Fibroblast of the aortic adventitia (primary cell): ENCODE measurements at places on chromosomes 2 and 18.

GRCh38 chr2:158994920-158995676, 26.7 kb downstream of the TANC1 start:
- peak; percentile 48 for DNase-seq

GRCh38 chr2:110834134-110834827, 101.9 kb downstream of the ACOXL start:
- no peak for DNase-seq

DNA sequence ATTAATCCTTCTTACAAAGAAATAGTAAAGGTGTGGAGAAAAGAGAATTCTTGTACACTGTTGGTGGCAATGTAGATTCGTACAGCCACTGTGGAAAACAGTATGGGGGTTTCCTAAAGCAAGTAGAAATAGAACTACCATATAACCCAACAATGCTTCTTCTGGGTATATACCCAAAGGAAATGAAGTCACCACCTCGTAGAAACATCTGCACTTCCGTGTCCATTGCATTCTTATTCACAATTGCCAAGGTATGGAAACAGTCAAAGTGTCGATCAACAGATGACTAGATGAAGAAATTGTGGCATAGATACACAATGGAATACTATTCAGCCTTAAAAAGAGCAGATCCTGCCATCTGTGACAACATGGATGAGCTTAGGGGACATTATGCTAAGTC, 93.4 kb upstream of the TGIF1 start:
- DNase-seq, result no peak

DNA sequence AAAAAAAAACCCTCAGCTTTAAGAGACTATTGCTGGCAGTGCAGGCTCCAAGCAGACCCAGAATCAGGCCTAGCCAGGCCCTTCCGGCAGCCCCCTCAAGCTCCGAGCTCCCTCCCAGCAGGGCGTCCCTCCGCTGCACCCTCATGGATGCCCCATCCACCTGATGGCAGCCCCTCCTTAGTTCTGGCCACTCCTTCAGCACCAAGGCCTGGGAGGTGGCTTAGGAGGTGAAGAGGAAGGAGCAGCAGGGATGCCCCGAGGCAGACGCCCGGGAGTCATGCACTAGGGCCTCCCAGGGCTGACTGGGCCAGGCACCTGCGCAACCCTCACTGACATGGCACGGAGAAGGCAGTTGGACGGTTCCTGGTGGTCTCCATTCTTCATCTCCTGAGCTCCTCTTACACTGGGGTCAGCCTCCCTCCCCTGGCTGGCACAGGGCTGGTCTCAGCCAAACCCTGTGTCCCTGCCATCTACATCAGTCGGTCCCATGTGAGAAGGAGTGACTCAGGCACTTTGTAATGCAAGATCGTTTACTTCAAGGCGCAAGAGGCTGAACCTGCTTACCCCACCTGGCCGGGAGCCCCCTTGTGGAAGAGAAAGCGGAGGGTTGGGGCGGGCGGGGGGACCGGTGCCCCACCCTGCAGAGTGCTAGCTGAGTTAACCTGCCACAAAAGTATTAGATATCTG, 53.5 kb upstream of the ID2 start:
- DNase-seq, result no peak

DNA sequence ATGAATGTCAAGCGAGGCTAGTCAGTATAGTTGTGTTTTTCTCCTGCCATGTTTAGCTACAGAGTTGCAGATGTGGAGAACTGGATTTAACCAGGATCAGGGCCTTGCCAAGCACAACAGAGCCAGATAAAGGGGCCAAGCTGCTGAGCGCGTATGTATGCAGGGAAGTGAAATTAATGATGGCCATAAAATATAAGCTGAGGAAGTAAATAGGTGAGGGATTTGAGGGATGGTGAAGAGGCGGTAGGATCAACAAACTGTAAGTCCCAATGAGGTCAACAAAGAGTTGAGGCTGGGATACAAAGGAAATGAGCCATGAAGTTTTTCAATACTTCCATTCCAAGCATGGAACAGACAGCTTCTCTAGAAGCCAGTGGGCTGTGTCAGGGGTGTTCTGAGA, 10.6 kb downstream of the LRP2 start:
- no peak for DNase-seq

- peak; percentile 62 for DNase-seq
Observed at GRCh38 chr2:143705108-143705707, 576.0 kb downstream of the ARHGAP15 start.

DNA sequence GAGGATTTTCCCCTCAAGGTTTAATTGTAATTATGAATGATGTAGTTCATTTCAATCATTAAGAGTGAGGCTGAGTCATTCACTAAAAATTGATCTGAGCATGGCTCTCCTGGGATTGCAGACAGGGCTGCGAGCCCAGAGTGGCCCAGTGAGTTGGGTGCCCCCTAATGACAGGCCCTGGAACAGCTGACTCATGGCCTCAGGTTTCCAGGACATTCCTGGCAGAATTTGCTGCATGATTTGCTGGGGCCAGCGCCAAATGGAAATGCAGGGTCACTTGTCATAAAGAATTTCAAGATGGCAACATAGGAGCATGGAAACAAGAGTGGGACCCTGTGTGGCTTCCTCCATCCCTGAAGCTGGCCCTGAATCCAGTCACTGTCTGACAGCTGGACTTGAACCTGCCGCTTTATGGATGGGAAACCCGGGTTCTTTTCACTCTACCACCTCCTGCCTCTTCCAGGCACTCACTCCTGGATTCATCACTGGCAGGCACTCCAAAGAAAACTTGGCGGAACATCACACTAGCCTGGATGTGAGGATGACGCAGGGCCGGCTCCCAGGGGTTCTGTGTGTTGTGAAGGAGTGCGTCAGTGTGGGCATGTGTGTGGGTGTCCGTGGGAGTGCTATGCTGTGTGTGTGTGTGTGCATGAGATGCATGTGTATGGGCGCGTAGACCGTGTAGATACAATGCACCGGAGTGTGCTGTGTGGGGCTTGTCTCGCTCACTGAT, 15.2 kb downstream of the OTOF start:
- peak; percentile 63 for DNase-seq

DNA sequence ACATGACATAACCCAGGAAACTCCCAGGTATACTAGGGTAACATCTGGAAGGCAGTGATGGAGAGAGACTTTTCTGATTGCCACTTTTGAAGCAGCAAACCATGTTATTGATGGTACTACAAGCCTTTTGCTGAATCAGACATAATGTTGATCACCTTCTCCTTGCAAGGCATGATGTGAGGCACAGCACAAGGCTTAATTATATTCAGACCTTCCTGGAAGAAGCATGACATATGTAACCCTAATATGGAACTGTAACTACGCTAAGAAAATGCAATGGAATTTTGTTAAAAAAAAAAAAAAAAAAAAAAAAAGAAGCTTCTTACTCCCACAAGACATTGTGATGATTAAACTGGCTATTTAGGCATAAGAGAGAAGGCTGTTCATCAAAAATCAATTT, 145.4 kb downstream of the ALK start:
- DNase-seq, result no peak

GRCh38 chr2:172172513-172173173, 69.9 kb upstream of the DLX2 start:
- DNase-seq, result peak; percentile 49

- no peak for DNase-seq
Observed at GRCh38 chr2:8120506-8120860, 561.4 kb upstream of the ID2 start.

DNA sequence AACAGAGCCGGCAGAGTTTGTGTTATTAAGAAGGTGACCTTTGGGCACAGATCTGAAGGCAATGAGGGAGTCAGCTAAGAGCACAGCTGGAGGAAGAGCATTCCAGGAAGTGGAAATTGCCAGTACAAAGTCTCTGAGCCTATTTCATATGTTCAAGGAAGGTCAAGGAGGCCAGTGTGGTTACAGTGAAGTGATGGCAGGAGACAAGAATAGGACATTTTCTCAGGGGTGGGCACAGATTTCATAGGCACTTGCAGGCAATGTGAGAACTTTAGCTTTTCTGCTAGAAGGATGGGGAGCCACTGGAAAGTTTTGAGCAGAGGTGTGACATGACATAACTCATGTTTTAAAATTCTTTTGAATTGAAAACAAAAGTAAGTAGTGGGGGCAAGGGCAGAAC, 50.3 kb downstream of the ARHGAP25 start:
- no peak for DNase-seq

DNA sequence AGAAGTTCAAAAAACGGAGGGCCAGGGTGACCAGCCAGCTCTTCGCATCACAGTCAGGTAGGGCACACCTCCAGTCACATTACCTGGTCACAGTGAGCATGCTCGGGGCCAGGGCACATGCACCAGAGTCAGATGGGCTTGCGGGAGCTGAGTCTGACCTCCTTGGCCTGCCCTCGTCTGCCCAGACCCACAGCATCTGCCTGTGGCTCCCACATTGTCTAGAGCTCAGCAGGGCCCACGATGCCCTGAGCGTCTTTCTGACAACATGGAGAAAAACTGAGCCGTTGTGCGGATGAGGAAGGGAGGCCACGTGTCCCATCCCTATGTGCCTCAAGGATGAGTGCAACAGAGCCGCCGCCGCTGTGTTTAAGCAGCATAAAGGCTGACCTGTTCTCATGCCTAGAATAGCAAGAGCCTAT, 37.6 kb downstream of the CRACDL start:
- no peak for DNase-seq

DNA sequence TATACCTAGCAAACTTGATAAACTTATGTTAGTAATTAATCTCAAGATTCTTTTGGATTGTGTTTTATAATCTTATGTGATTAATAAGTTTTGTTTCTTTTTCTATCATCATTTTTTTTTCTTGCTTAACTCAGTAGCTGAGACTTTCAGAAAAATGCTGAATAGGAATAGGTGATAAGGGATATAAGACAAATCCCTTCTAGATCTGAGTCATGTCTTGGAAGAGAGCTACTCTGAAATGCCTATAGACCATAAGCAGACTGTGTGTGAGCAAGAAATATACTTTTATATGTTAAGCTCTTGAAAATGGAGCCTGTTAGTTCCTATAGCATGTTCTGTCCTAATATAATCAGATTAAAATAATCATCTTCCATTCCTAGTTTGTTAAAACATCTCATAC, 29.6 kb downstream of the CYBRD1 start:
- peak; percentile 44 for DNase-seq

DNA sequence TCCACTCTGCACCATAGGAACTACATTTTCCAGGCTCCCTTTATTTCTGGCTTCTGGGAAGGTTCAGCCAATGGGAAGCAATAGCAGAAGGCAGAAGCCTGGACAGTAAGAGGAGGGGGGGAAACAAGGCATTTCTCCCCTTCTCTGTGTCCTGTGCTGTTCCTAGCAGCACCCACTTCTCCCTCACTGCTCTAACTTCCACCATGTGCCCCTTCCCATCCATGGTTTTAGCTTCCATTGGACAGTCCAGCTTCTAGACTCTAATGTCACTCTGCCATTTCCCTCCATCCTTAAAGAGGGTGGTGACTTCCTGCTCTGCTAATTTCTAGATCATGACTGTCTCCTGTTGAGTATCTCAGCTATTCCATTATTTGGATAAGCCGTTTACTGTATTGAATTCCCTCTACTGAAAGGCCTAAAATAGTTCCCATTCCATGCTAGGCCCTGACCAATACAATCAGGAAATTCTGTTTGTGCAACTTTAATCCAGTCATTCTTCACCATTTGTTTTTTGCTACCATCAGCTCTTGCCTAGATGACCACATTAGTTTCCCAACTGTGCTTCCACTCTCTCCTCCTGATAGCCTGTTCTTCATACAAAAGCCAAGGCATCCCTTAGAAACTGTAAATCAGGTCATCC, 20.8 kb upstream of the LYPD1 start:
- peak; percentile 44 for DNase-seq

DNA sequence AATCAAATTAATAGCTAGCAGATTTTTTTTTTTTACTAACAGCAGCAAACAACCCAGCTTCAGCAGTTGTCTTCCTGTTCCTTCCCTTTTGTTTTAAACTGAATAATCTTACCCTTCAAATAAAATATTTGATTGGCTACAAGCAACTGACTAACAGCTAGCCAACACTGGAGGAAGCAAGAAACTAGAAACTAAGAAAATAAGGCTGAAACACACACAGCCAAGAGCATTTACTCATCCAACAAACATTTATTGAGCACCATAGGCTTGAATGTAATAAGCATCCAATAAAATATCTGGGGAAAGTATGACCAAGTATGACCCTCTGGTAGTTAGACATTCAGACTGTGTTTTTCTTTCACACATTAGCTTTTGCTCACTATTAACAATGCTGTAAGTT, 189.2 kb downstream of the CD226 start:
- DNase-seq, result peak; percentile 55

- DNase-seq, result no peak
Observed at GRCh38 chr2:223819891-223820290, 17.5 kb downstream of the AP1S3 start.

- no peak for DNase-seq
Observed at GRCh38 chr2:7625392-7626138, 708.4 kb downstream of the RNF144A start.

DNA sequence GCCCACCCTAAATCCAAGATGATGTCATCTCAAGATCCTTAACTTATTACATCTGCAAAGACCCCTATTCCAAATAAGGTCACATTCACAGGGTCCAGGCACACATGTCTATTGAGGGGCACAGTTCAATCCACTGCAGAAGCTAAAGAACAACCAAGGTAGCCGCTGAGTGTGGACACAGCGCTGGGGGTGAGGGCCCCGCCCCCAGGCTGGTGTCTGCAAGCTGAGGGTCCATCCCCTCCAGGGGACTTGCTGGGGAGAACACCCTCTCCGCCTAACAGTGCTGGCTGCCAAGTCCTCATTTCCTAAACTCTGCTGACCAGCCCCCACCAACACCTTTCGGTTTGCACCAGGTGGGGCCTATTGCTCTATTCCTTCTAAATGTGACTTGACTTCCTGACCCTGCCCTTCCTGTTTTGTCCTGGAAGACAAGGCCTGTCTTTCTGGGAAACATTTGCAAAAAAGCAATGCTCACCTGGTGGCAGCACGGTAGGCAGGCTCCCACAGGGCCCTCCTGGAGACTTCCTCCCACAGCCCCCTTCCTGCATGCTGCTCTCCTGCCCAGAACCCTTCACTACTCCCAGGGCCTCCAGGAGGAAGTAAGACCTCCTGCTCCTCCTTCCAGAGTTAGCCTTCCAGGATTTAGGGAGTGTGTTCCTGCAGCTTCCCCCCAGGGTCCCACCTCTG, 24.4 kb upstream of the TEX44 start:
- no peak for DNase-seq

DNA sequence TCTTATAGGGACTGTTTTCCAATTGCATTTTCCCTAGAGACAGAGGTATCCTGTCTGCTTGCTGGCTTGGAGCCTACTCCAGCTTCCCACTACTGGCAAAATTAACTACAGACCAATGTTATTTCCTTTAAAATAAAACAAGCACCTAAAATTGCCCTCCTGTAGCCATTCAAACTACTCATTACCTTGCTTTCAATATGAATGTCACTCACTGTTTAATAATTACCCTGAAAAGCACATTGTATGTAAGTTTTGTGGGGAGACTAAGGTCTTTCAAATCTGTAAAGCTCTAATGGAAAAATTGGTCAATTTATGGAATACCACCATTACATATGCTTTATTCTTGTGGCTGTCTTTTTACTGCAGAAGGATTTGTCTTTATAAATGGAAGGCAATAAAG, 87.3 kb downstream of the DOCK10 start:
- no peak for DNase-seq
